Stimulated activated CD8-positive, alpha-beta memory T cell treated with anti-CD3 and anti-CD28 coated beads, Interleukin-12 subunit alpha, Interleukin-12 subunit beta, amount 100 ng/mL, for 1 hour (primary cell): ENCODE measurements at places on chromosomes 1 and 21.

- no peak for DNase-seq
Observed at GRCh38 chr1:244974106-244974505, 109.8 kb upstream of the HNRNPU start.

- no peak for DNase-seq
Observed at GRCh38 chr21:31873696-31874599, 1.1 kb downstream of the HUNK start.

GRCh38 chr21:42356650-42357049 lies 5.9 kb upstream of the TFF2 start:
- no peak for DNase-seq

- DNase-seq: no peak
Observed at GRCh38 chr1:155128755-155129473, 1.2 kb downstream of the EFNA1 start.

- DNase-seq: no peak
Observed at GRCh38 chr1:235075777-235076308, 52.8 kb downstream of the TOMM20 start.
